Fibroblast of the aortic adventitia (primary cell): ENCODE measurements at places on chromosomes 1 and 21.

GRCh38 chr1:233025567-233025966 is 75.2 kb downstream of the NTPCR start:
- DNase-seq = no peak

DNA sequence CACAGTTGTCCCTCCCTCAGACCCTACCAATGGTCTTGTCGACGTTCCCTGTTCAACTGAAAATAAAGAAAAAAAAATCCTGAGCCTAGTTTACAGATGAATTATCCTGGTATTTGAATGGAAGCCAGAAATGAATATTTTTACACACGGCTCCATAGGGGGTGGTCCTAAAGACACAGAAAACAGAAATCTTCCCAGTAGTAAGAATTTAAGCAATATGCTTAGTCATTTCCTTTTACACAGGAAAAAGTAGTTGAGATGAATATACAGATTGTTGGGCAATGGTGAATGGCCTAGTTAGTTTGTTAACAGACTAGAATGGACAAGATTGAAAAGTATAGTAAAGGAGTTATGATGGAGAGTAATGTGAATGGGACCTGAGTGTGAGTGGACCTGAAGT is 67.4 kb downstream of the RGS18 start:
- peak; percentile 59 for DNase-seq

DNA sequence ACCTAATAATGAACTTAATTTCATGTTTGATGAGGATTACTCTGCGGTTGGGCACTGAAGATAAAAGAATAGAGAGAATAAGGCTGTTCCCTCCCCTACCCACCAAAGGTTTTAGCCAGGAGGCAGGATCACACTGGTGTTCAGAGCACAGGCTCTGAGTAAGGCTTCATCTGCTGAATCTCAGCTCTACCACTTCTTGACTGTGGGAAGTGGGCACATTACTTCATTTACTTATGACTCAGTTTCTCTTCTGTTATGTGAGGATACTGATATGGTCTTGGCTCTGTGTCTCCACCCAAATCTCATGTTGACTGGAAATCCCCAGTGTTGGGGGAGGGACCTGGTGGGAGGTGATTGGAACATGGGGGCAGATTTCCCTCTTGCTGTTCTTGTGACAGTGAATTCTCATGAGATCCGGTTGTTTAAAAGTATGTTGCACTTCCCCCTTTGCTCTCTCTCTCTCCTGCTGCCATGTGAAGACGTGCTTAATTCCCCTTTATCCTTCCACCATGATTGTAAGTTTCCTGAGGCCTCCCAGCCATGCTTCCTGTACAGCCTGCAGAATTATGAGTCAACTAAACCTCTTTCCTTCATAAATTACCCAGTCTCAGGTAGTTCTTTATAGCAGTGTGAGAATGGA is 79.7 kb downstream of the SMYD2 start:
- no peak for DNase-seq

DNA sequence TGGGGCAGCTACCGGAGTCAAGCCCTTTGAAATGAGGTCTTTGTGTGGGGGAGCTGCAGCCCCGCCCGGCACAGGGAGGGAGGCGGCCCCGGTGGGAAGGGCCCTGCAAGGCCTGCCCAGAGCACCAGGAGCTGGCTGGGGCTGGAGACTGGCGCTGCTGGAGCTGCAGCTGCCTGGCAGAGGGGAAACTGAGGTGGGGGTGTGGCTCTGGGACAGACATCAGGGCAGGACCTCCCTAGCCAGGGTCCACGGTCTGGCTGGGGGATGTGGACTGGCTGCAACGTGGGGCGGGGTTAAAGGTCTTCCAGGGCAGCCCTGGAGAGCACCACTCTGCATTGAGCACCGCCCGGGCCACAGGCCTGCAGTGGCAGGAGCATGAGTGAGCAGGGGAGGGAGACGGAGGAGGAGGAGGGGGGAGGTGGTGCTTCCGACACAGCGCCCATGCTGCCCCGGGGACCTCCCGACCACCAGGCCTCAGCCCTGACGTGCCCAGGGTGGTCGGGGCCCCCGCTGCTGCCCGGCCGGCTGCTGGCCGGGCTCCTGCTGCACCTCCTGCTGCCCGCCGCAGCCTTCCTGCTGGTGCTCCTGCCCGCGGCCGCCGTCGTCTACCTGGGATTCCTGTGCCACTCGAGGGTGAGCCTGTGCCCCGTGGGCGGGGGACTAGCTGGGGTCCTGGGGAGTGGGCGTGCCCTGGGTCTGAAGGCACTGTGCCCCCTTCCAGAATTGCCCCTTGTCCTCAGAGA is 4.8 kb upstream of the ANKRD65 start:
- DNase-seq = no peak

- DNase-seq = no peak
Observed at GRCh38 chr1:247378334-247379073, 37.5 kb upstream of the NLRP3 start.

DNA sequence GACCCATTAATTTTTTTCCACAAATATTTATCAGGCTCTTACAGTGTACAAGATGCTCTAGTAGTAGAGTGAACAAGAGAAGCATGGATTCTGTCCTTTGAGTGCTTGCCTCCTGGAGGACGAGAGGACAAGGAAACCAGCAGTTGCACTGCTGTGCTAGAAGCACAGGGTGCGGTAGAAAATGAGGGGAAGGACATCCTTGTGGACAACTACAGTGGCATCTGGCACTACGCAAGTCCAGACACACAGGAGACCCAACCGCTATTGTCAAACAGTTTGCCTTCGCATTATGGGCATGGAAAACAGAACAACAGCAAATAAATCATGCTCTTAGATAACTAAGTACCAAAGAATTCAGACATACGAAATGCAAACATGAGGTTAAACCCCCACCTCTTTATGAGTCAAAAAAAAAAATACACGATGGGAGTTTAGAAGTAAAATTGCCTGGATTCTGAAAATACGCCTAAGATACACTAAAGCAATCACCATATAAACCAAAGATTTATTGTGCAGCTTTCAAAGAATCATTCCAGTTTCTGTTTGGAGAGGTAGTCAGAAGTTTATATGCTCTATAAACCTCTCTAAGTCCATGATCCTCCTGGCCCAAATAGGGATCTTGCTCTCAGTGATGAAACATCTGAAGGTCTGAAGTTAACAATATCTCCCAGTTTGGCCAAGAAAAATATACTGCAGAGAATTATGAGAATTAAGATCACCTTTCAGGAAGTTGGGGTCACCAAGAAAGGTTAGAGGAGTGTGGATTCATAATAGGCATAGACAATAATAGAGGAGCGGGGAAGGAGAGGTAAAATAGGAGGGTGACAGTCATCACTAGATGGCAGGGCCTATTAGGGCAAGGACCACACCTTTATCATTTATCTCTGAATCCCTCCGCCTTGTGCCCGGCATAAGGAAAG is 307.8 kb downstream of the NFIA start:
- DNase-seq = no peak

GRCh38 chr1:225750875-225751824 is 26.5 kb upstream of the SRP9 start:
- no peak for DNase-seq

DNA sequence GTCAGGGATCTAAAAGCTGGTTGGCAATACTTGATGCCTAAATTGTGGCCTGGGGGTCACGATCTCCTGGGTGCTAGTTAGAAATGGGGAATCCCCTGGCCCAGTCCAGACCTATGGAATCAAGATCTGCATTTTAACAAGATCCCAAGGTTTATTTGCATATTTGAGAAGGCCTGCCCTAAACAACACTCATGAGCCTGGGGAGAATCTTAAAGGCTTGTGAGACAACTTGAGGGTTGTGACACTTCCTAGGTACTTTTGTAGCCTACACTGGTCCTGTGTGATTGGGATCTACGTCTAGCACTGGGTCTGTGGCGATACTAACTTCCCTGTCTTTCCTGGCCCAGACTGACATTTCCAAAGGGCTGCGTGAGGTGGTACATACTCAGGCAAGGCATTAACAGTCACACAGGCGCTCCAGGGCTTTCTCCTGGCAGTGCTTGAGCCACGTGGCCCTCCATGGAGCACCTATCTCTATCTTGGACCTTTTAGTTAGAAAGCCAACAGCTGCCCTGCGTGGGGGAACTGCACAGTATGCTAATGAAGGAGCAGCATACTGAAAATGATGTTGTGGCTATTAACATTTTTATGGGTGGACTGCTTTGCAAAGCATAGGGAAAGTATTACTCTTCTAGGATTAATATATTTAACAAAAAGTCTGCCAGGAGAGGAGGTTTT is 263.1 kb downstream of the ST6GALNAC3 start:
- DNase-seq = no peak

- no peak for DNase-seq
Observed at GRCh38 chr1:34844252-34844634, 15.3 kb downstream of the SMIM12 start.

GRCh38 chr1:234427950-234428646 is 50.9 kb downstream of the TARBP1 start:
- DNase-seq = no peak

DNA sequence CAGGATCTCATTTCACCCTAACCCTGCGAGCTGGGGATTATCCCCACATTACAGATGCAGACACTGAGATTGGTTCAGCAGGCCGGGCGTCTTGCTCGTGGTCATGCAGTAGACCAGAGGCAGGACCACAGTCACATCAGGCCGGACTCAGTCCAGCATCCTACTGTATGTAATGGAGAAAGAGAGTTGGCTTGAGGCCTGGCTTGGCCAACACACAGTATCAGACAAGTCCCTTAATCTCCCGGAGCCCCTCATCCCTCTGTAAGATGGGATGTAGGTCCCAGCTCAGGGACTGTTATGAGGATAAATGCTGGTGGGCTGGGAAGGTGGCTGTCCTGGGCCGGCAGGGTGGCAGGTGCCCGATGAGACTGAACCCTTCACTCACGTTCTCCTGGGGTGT is 66.1 kb upstream of the ACTL8 start:
- no peak for DNase-seq

- DNase-seq = peak; percentile 96
Observed at GRCh38 chr1:222634180-222635013, 16.5 kb downstream of the MIA3 start.

GRCh38 chr1:42152119-42152518 is 1.1 kb upstream of the GUCA2B start:
- no peak for DNase-seq
